Progenitor cell of endocrine pancreas (in vitro differentiated cells): ENCODE measurements at places on chromosomes 1 and 21. TPM values are rescaled to one million over a fixed set of nuclear protein-coding genes. Genes with fewer than 3 reads are reported as not detected.

DNA sequence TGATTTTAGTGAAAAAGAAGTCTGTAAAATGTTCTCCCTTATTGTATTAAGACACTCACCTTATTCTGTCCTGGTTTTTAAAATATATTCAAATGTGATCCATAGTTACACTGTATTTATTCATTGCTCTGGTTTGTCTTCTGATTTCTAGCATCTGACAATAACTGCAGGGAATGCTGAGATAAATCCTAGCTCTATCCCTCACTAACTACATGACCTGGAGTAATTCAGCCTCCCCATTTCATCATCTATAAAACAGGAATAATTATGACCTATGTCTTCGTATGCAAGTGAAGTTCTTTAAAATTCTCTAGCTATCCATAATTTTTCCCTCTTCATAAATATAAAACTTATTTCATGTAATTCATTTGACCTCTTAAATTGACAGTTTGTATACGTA, 104.0 kb upstream of the ESRRG start:
- no peak for DNase-seq

- no peak for DNase-seq
Observed at GRCh38 chr21:31583498-31583897, 76.0 kb upstream of the SOD1 start.

GRCh38 chr1:235151033-235151432, 10.0 kb downstream of the RBM34 start:
- DNase-seq = no peak

ZFP69B gene
- 10.5 and 11.1 TPM in 2 replicates for total RNA-seq

DNA sequence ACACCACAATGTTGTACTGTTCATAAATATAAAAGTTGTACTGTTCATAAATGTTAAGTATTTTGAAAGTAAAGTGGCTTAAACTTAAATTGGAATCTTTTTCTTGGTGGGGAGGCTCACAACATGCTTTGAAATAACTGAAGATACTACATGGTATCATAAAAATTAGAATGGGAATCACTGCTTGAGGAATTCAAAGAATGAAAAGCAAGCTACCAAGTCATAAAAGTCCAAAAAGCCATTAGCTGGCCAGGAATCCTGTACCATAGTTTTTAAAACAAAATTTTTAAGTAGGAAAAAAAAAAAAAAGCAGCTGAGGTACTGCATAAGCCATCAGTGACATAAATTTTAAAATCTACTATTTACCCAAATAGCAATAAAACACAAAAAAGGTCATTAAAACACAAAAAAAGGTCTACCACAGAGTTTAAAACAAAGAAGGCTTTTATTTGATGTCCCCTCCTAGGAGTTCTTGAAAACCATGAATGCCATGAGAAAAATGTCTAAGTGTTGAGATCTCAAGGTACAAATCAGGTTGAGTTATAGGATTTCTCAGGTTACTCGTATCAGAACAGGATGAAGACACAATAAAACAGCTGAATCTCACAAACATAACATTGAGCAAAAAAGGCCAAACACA, 8.6 kb downstream of the ZZZ3 start:
- no peak for DNase-seq

GRCh38 chr1:241640867-241641622, 876 bp upstream of the CHML start:
- no peak for DNase-seq
